ENCODE measurements at places on chromosomes 4 and X.
A peak's percentile ranks its signal among the peaks of the same experiment; 100 is the strongest.

GRCh38 chr4:76539979-76540378 lies 105.0 kb downstream of the SHROOM3 start:
- no peak for DNase-seq

DNA sequence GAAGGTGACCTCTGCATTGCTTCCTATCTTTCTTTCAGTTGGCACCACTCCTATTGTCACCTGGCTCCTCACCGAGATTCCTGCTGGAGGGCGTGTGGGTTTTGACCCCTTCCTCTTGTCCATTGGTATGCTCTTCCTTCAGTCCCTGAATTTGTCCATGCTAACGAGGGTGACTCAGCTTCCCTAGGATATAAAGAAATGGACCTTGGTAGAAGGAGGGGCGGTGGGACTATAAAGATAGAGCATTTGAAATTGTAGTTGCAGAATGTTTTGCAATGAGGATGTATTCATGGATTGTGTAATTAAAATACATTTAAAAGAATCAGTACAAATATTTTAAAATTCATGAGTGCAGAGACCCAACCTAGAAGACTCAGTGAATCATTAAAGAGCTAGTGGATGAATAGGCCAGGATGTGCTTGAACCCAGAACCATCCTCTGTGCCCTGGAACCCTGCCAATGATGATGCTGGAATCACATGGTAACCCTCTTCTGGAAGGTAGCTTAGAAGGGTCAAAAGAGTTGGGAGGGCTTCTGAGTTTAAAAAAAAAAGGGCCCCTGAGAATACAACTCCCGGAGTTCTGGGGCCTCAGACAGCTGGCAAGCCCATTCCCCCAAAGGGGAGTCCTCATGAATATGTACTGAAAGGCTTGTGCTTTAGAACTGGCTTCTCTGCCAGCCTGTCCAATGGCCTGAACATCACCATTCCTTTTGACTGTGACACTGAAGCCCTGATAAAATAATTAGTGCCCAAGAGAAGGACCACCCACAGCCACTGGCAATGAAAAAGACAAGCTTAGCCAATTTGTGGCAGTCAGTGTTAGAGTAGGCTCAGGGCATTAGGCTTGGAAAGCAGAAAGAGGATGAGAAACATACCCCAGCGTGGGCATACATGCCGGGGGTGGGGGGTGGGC lies 8.0 kb downstream of the XPNPEP2 start:
- no peak for DNase-seq

- peak; percentile 75 for DNase-seq
Observed at GRCh38 chr4:111689214-111689613, 456.0 kb upstream of the FAM241A start.

DNA sequence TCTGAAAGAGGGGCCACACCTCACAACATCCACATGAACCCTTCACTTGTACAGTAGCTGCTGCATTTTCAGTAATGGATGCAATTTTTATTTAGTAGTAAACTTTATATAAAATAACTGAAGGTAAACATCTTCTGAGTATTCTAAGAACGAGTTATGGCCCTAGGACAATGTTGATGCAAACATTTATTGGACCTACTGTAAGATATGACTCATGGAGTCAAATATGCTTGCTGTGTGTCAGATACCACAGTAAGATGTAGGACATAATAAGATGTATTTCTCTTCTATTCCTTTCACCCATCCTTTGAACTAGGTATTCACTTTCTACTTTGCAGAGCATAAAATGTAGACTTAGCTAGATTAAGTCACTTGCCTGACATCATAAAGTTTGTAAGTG lies 87.6 kb downstream of the TEX13C start:
- no peak for DNase-seq

GRCh38 chr4:24104158-24104565 lies 214.3 kb upstream of the PPARGC1A start:
- DNase-seq, result no peak

GRCh38 chr4:100828364-100828763 lies 310.5 kb upstream of the EMCN start:
- no peak for DNase-seq

GRCh38 chr4:139728840-139729239 lies 63.2 kb downstream of the MGST2 start:
- no peak for DNase-seq

- DNase-seq, result no peak
Observed at GRCh38 chr4:26729027-26729426, 131.6 kb upstream of the STIM2 start.

- no peak for DNase-seq
Observed at GRCh38 chr4:10285028-10285427, 168.4 kb upstream of the WDR1 start.

- DNase-seq, result no peak
Observed at GRCh38 chr4:33886356-33886755, 2358.0 kb downstream of the ARAP2 start.

- DNase-seq, result no peak
Observed at GRCh38 chr4:174135936-174136406, 147.5 kb downstream of the FBXO8 start.

DNA sequence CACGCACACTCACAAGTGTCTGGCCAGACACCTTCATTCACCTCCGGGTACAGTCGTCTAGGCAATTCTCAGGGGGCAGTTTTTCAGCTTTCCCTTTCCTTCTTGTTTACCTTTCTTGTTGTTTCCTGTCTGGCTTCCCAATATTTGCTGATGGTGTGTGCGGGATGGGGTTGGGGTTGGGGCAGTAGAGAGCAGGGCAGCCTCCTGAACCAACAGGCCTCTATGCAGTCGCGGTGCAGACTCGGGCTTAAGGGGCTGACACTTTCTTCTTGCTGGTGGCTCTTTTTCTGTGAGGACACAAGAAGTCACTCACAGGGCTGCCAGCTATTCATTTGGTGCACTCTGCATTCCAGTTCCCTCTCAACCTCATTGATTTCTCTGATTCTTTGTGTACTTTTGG lies 56.4 kb downstream of the NBDY start:
- DNase-seq, result no peak

DNA sequence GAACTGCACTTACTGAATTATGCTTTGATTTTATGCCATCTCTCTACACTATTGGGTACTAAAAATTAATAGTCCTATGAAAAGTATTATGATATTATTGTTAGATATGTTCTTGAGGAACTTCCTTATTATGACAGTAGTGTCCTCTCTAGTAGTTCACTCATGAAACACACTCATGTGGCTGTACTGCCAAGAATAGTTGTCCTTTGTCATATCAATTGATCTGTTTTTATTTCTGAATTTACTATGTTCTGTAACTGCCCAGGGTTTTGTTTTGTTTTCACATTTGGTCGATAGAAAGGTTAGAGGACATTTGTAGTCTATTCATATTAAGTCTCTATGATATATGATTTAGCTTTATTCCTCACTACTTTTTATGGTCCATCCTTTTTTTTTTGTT lies 215.2 kb downstream of the PPARGC1A start:
- DNase-seq, result no peak

DNA sequence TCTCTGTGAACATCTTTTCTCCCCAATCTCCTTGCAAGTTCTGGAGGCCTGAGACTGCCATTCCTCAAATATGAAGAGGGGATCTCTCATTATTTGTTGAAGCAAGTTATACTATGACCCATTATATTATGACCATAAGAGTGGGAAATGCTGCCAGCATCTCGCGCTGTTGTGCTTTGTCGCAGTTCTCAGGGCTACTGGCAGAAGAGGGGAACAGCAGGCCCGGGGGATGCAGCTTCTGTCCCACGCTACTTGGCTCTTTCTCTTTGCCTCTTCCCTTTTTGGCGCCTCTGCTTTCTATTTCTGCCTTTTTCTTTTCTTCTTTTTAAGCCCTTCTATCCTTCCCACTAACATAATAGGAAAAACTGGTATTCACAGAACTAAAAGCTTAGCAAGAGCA lies 64.2 kb downstream of the GEMIN8 start:
- peak; percentile 46 for DNase-seq

- DNase-seq, result no peak
Observed at GRCh38 chrX:74536832-74537371, 77.5 kb downstream of the RLIM start.

GRCh38 chr4:76655566-76656479 lies 220.8 kb downstream of the SHROOM3 start:
- DNase-seq, result no peak

DNA sequence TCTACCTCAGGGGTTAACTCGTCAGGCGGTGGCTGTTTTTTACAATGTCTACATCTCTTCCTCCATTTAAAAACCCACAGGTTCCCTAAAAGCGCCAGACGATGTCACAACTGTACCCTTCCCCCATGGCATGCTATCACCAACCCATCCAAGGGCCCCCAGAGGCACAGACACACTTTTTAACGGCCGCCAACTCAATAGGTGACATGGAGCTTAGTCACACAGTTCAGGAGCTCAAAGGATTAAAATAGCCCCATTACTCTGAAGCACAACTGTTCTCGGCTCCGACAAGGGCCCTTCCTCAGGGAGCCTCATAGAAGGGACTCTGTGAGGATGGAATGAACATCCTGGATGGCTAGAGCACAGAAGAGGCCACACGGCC lies 12.4 kb downstream of the SH3KBP1 start:
- no peak for DNase-seq

DNA sequence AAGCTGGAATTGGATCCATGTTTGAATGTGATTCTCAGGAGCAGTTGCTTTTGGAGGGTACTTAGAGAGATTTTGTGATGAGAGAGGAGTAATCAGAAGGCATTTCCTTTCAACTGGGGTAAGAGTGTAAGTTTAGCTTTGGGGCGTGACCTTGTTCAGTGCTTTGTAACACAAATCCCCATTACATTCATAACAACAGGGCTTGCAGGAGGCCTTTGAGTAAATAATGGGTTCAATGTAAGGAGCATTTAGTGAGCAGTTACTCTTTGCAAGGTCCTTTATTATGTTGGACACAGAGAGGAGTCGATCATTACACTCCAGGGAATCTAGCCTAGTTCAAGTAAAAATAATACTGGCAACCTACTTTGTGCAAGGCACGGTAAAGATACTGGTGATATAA lies 74.0 kb upstream of the AFF2 start:
- DNase-seq, result no peak

- peak; percentile 26 for DNase-seq
Observed at GRCh38 chr4:138262469-138262868, 20.3 kb upstream of the SLC7A11 start.

DNA sequence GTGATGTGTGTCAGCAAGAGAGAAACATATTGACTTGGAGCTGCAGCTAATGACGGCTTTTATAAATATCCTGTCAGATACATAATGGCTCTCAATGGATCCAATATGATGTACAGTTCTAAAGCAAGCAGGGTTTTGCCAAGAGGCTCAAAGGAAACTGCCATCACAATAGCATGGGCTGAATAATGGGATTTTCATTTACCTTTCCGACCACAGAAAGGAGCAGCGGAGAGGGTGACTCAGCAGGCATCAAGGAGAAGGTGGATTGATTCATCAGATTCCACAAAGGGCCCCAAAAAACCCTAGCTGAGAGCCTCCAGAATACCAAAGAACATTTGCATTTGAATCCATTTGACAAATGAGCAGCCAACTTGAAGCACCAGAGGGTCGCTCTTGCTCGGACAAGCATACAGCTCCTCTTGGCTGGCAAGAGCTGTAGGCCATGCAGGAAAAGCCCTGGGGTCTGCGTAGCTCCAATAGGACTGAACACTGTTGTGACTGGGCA lies 355.7 kb upstream of the NOCT start:
- DNase-seq, result no peak

DNA sequence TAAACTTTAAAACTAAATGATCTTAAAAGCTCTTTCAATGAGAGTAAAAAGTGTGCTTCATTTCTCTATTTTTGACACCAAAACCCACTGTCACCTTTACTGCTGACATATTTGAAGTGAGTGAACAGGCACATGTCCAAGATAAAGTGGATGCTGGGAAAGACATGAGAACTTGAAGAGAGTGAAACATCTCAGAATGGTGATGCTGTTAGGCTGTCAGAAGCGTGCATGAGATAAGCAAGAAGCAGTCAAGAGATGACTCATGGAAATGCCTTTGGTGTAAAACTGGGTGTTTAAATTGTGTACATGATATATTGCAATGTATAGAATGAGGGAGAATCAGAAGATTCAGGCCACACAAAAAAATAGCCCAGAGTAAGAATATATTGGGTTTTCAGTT lies 21.8 kb upstream of the GBA3 start:
- no peak for DNase-seq

DNA sequence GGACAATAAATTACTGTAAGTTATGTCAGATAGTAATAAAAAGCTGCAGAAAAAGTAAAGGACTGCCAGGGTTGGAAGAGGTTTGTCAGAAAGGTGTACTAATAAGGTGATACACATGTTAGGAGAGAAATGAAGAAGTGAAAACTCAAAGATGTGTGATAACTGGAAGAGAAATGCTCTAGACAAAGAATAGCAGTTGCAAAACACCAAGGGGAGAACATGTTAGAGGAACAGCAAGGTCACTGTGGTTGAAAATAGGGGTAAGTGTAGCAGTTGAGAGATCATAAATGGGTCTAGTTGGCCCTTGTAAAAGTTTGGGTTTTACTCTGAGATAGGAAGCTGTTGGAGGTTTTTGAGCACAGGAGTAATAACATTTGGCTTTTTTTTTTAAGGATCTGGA lies 46.9 kb downstream of the HSPA4L start:
- DNase-seq, result no peak

- no peak for DNase-seq
Observed at GRCh38 chrX:154784149-154784995, 20.9 kb downstream of the MPP1 start.

DNA sequence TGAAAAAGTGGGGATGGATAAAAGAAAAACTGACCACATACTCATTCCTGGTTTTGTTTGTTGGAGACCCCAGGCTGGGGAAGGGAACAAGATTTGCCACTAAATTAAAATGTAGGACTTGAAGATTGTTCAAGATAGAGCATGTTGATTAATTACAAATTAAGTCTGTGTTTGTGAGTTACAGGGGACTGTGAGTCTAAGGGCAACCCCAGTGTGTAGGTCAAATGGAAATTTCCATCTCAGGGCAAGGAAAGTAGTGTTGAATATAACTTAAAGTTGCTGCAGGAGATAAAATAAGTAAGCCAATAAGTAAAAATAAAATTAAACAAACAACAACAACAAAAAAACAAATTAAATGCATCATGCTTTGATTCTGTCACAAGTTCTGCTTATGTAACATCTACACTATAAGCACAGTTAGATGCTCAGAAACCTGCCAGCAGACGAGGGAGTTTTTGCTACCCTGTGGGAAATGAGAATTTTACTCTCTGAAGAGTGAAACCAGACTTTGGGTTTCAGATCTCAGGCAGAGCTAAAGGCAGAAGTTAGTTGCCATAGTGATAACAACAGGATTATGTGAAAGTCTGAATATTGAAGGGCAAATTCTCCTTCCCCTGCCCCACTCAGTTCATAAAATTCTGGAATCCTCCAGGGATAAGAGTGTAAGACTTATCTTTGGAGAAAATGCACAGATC lies 352.3 kb downstream of the GRXCR1 start:
- no peak for DNase-seq

- no peak for DNase-seq
Observed at GRCh38 chr4:113221990-113222389, 172.5 kb downstream of the ANK2 start.

- DNase-seq, result no peak
Observed at GRCh38 chrX:3527166-3527565, 180.7 kb upstream of the MXRA5 start.

GRCh38 chrX:104922206-104922621 lies 298.3 kb downstream of the TEX13A start:
- DNase-seq, result peak; percentile 82

GRCh38 chr4:186942758-186943377 lies 219.2 kb upstream of the FAT1 start:
- DNase-seq, result peak; percentile 23

GRCh38 chr4:38889143-38889542 lies 21.5 kb downstream of the FAM114A1 start:
- peak; percentile 77 for DNase-seq

GRCh38 chr4:124459941-124460310 lies 252.6 kb downstream of the ANKRD50 start:
- peak; percentile 51 for DNase-seq
